ENCODE measurements at places on chromosomes 11 and 22.

GRCh38 chr11:65206901-65207300 lies 25.2 kb downstream of the CAPN1 start:
- DNase-seq: no peak

GRCh38 chr11:35615921-35616900 lies 2.0 kb upstream of the FJX1 start:
- DNase-seq: peak; percentile 67

- DNase-seq: no peak
Measured at GRCh38 chr11:48095779-48096470, 115.6 kb downstream of the PTPRJ start.

DNA sequence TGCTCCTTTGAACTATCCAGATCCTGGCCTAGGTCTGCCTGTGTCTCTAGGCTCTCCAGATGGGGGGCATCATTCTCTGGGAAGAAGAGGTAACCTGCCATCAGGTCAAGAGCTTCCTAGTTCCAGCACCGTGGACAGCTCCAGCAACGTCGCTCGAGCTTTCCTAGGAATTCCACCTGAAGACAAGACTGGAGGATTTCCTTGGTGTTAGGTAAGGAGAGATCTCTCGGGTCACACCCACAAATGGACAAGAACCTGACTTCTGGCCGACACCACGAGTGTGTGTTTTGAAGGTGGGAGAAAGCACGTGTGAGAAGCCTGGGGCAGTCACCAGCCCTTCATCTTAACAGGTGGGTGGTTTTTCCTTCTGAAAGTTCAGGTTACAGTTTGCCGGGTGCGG lies 1.2 kb downstream of the PRG3 start:
- DNase-seq: no peak

GRCh38 chr22:19548964-19549363 lies 24.8 kb upstream of the CLDN5 start:
- DNase-seq: no peak

- DNase-seq: no peak
Measured at GRCh38 chr11:79157738-79158137, 283.1 kb downstream of the TENM4 start.

Measured in NCI-H1930 (cell line).